ENCODE measurements at places on chromosomes 3 and 15.
A peak's percentile ranks its signal among the peaks of the same experiment; 100 is the strongest.

GRCh38 chr15:31102374-31103342 is 1.1 kb upstream of the TRPM1 start:
- DNase-seq, result peak; percentile 35

DNA sequence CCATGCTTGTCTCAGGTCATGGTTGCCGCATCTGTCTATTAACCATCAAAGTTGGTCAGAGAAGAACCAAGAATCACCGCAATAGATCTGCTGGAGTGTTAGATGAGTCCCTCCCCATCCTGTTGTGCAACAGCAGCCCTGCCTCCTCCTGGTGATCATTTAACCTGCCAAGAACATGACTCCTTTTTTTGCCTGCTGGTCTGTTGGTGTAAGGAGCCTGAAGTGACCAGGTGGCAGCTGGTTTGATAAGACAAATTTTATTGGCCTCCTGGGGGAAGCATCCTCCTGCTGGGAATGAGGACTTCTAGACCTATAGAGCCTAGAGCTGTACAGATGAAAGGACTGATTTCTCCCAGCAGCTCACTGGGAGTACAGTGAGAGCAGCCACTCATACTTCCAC is 43.5 kb upstream of the RAF1 start:
- DNase-seq, result peak; percentile 97

- no peak for DNase-seq
Measured at GRCh38 chr3:66812136-66812535, 186.0 kb upstream of the KBTBD8 start.

DNA sequence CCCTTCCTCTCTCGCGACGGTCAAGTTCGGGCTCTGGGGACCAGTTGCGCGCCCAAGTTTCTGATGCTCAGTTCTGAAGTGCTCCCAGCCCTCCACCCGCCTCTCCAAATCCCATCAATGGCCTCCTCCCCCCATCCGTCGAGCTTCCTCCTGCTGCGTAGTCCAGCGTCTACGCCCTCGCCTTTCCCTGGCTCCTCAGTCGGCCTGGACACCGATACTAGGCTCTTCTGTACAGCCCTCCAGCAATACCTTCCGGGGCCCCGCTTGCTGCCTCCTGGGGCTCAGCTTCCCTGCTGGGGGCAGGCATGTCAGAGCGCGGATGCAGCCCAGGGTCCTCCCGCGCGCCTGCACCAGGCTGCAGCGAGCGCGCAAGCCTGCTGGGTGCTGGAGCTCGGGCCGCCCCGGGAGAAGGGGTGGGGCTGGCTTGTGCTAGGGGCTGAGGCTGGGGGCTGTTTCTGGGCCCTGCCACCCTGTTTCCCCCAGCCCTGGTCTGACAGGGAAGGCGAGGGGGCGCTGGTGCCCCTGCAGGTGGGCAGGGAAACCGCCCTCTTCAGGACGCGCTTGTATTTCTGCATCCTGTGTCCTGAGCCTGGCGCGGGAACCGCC is 353.3 kb upstream of the SUCLG2 start:
- DNase-seq, result peak; percentile 54

DNA sequence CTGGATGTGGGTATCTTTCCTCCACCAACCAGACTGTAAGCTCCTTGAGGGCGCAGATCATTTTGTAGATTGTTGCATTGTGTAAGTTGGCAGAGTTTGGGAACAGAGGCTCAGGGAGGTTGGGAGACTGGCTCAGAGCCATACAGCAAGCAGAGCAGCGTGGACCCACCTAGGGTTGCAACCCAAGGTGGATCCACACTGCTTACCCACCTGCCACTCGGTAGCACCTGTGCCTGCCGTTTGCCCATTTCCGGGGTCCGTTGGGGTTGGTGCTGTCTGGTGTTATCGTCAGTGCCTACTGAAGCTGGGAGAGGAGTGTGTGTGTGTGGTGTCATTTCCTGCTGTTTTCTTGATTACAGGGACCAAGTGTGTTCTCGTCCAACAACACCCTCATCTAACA is 19.0 kb downstream of the SMAD6 start:
- no peak for DNase-seq

GRCh38 chr15:30940359-30940758 is 36.6 kb downstream of the FAN1 start:
- DNase-seq, result no peak

GRCh38 chr3:111861391-111861790 is 2.3 kb downstream of the PHLDB2 start:
- DNase-seq, result peak; percentile 65

GRCh38 chr3:194481103-194481502 is 5.7 kb downstream of the ATP13A3 start:
- no peak for DNase-seq

DNA sequence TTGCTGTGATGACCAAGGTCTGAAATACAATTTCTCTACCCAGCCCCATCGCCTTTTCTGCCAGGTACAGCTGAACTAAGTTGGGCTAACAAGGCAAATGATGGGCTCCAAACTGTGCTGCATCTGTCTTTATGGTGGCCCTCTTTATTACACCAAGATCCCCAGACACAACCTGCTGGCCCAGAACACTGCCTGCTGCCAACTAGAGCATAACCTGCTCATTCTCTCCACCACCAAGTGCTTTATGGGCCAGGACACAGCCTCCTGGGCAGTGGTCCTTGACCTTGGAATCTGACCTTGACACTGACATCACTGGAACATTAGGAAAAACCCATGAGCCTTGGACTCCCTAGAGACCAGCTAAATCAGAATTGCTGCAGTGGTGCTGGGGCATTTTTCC is 3.3 kb downstream of the LINS1 start:
- DNase-seq, result no peak

DNA sequence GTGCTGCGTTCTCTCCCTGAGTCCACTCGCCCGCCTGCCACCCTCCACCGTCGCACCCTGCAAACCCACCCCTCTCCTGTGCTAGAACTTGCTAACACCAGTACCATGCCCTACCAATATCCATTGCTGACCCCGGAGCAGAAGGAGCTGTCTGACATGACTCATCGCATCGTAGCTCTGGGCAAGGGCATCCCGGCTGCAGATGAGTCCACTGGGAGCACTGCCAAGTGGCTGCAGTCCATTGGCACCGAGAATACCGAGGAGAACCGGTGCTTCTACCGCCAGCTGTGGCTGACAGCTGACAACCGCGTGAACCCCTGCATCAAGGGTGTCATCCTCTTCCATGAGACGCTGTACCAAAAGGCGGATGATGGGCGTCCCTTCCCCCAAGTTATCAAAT is 4.9 kb upstream of the ALAS1 start:
- no peak for DNase-seq

DNA sequence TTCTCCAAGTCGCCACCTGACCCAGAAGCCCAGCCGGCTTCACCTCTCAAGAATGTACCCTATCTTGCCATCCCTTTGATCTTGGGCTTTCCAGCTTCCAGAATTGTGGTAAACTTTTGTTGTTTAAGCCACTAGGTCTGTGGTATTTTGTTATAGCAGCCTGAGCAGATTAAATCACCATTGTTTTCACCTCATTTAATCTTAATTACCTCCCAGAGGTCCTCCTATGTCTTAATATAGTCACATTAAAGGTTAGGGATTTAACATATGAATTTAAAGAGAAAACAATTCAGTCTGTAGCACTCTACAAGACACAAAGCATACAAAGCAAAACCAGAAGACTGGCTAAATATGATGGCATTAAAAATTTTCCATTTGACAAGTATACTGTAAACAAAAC is 123.4 kb upstream of the CADM2 start:
- no peak for DNase-seq

- no peak for DNase-seq
Measured at GRCh38 chr3:38630606-38631005, 18.9 kb downstream of the SCN5A start.

DNA sequence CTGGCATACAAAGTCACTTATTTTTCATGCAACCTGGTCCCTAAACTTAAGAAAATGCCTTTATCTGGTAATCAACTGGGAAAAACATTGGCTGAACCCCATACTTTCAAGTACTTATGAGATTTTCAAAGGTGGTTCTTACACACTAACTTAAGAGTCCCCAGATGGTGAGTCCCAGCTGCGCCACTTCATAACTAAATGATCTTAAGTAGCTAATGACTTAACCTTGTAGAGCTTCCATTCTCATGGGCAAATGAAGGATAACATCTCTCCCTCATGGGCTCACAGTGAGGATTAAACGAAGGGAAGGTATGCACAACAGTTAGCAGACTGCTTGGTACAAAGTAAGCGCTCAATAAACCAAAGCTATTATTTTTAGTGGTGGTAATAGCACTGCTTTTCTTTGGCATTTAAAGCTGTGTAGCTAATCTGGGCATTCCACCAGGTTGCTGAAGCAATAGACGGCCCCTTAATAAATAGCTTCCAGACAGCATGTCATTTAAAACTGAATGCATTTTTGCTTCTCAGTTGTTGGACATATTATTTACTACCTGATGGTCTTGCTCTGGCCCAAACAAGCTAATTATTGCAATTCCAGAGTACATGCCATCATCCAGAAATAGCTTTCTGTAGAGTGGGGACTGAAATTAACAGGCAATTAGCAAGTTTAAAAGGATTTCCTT is 55.4 kb downstream of the LIPC start:
- peak; percentile 100 for DNase-seq

DNA sequence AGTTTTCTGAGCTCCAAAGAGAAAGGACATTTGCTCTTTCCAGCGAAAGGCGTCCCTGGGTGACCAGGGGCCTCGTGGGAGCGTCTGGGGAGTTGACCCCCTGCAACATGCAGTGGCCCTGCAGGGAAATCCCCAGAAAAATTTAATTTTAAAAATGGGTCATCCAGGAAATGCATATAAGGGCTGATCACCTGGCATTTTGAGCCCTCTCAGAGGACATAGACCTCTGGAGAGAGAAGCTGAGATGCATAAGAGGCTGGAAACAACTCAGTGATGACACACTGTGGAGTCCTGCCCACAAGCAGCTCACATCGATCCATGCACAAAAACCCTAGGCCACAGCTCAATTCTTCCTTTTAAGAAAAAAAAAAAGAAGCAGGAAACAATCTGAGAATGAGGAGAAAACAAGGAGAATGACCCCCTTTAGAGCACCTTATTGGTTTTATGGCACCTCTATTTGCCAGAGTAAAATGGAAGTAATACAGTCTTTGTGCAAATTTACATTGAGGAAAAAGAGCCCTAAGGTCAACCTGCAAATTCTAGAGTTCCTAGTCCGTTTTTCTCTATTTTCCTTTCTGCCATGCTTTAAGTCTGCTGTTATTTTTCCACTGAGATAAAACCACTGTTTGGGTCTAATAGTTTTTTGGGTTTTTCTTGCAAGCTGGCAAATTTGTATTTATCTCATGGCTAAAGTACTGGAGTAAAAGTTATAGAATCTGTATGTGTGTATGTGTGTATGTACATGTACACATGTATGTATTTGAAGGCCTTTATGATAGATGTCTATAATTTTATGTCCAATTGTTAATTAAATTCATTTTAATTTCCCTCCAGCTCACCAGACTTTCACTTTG is 6.9 kb upstream of the BDH1 start:
- DNase-seq, result no peak

- DNase-seq, result no peak
Measured at GRCh38 chr3:69329892-69330291, 56.0 kb downstream of the FRMD4B start.

Data from NCI-H524 (cell line).